ENCODE measurements at places on chromosomes 6 and 20.

DNA sequence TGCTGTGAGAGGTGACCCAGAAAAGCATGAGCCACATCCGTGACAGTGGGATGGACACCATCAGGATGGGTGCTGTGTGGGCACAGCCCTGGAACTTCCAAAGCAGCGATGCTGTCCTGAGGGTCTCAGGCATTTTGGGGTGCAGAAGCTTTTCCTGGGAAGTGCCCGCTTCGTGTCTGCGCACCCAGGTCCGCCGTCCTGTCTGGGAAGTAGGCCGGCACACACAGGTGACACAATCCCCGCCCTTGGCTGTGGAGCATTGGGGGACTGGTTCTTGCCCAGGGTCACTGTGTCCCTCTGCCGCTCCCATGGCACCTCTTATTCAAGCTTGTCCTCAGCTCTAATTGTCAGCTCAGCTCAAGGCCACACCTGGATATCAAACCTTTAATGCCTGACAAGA is 112.6 kb downstream of the ZDHHC14 start:
- DNase-seq: no peak

- peak; percentile 44 for DNase-seq
Measured at GRCh38 chr6:29834564-29835436, 7.2 kb downstream of the HLA-G start.

DNA sequence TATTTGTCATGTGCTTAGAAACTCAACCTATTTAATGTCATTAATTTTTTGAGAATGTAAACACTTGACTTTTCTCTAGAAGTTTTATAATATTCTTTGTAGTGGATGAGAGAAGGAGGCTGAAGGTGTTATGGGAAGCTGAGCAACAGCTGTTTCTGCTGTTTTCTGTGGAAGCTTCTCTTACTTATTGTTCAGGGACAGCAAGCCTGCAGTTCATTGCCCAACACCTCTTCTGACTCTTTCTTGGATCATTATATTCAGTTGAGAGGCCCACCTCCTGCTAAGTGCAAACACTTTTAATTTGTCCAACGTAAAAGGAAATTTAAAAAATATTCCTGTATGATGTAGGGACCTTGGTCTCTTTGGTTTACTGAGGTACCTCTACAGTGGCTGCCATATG is 12.0 kb upstream of the ADGRF4 start:
- DNase-seq: no peak

DNA sequence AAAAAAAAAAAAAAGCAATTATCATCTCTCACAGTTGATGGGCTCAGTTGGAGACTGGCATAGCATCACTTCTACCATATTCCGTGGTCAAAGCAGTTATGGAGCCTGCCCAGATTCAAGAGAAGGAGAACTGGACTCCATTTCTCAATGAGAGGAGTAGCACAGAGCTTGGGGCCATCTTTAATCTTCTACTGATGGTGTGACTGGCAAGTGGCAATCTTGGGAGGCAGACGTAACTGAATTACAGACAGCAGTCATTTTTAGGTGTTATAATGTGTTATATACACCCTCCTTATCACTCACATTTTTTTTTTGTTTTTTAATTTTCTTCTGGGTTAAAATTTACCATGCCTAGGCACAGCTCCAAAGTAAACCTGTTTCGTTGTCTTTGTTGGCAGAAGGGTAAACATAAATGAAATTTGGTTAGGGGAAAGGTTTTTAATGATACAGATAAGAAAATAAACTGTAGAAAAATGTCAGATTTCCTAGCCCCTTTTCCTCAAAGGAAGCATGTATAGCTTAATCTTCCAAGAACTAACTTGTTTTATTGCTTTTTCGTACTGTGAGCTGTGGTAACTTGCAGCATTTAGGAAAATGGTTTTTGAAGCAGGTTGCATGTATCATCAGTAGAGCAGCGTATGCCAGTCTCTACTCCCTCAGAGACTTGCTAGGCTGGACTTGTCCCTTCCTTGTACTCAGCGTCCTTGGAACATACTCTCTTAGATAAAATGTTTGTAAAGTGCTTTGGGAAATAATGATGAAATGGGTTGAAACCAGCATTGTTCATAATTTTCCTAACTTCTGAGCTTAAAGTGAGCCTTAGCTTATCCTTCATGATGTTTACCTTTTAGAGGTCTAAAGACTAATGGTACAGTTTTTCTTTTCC is 25.7 kb downstream of the ZFAND3 start:
- DNase-seq: no peak

DNA sequence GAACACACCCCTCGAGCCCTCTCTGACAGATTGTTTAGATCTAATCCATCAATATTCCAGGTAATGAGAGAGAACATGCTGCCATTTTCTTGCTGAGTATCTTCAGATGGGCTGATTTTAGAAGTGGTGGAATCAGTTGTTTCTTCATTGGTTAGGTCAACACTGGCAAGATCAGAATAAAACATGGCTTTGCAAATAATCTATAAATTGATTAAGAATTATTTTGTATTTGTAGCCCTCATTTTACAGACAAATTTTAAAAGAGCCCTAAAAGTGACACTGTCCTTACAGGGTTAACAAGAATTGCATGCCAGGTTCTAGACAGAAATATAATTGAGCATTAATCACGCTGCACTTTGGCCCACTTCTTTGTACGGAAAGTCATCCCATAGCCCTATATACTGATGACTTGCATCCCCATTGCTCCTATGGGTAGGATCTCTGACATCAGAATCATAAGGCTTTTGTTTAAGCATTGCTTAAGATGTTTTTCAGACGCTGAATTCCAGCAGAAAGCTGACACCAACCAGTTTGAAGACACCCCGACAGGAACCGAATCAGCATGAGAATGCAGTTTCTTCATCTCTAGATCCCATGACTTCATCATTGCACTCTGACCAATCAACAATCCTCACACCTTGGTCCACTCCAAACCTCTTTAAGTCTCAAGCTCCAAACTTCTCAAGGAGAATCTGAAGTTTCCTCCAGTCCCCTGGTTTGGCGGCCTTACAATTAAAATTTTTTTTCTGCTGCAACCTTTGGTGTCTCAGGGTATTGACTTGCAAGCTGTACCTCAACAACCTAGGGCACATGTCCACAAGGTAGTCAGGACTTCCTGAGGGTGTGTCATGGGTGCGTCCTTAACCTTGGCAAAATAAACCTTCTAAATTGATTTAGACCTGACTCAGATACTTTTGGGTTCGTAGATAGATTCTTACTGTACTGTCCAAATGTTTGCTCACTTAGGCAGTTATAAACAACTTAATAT is 7.8 kb downstream of the TDP2 start:
- DNase-seq: no peak

GRCh38 chr20:63930971-63931553 is 25.2 kb downstream of the UCKL1 start:
- no peak for DNase-seq

DNA sequence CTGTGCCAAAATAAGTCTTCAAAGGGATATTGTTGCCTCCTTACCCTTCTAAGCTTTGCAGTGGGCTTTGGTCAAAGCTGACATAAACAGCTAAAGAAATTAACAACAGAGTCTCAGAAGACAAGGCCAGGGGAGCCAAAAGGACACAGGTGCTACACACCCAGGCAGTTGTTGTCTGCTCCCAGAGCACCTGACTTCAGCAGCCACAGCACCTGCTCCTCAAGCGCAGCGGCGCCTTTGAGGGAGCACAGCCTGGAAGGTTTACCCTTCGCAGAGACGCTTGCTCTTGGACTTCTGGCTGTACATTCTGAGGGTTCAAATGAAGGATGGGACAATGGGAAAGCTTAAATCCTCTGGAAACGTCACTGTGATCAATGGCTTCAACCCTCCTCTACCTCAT is 16.6 kb downstream of the B4GALT5 start:
- DNase-seq: no peak

- DNase-seq: no peak
Measured at GRCh38 chr6:21116736-21117135, 476.8 kb upstream of the SOX4 start.

- no peak for DNase-seq
Measured at GRCh38 chr6:3887150-3887700, 38.1 kb downstream of the FAM50B start.

DNA sequence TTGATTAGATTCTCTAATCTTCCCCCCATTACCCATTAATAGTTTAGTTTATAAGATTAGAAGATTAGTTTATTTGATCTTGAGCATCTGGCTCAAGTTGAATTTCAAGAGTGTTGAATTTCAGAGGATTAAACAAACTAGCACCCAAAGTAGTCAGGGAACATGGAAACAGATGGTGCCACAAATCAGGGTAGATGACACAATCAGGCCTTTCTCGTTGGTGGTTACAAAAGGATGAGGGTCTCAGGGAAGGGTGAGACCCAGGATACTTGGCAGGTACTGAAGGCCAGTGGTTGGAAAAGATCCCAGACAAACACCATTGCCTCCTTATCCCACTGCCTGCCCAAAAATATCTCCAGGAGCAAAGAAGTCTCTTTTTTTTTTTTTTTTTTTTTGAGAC is 29.5 kb upstream of the ADGRF1 start:
- DNase-seq: no peak

- DNase-seq: no peak
Measured at GRCh38 chr20:34268851-34269636, 27.8 kb downstream of the ASIP start.

- DNase-seq: no peak
Measured at GRCh38 chr20:36350439-36350838, 44.3 kb downstream of the DLGAP4 start.

DNA sequence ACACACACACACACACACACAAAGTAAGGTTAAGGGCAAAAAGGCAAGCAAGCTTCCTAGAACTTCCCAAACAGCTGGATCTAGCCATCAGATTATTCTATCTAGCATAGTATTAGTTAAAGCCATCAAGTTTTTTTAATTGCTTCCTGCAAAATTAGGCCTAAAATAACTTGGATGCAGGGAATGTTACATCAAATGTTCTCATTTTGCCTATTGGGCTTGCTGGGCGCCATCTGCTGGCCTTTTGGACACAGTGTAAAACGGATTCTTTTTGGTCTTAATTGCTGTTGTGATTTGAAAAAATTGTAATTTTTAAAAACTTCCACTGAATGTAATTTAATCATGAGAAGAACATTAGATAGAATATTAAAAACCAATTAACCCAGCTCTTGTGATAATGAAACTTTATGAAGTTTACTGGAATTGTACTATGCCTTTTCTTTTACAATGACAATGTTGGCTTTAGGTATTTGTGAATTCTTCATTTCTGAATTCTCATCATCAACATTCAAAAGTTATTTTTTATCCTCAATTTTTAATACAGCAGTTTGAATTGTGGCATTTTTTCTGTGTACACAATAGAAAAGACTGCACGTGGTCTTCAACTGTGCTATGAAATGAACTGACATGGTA is 6.8 kb downstream of the MKKS start:
- peak; percentile 24 for DNase-seq

GRCh38 chr20:2748551-2749342 is 51.7 kb downstream of the CPXM1 start:
- DNase-seq: no peak

GRCh38 chr20:58432186-58432954 is 43.3 kb downstream of the VAPB start:
- DNase-seq: no peak
